Psoas muscle (tissue), 8 donors: ENCODE measurements at places on chromosomes 2 and 18. TPM values are rescaled to one million over a fixed set of nuclear protein-coding genes. Genes with fewer than 3 reads are reported as not detected.

- DNase-seq: no peak
Observed at GRCh38 chr18:47821314-47821713, 109.1 kb downstream of the SMAD2 start.

DNA sequence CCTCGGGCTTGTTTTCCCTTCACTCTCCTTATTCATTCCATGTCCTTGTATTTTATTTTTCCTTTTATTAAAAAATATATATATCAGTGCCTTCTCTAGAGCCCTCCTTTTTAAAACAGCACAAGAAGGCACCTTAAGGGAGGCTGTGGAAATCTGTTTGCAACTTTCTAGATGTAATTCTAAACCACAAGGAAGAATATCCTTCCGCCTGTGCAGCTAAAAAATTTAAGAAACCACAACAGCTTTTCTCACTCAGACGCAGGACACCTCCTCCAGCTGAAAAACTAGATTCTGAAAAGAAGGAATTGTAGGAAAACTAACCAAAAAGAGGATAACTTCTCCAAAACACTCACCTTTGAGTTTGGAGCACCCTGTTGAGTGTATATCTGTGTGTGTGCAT, 142.2 kb downstream of the BCL11A start:
- no peak for DNase-seq

- no peak for DNase-seq
Observed at GRCh38 chr18:56381196-56381595, 257.2 kb downstream of the TXNL1 start.

GRCh38 chr2:151033271-151034248, 228.1 kb downstream of the RBM43 start:
- DNase-seq: no peak

DNA sequence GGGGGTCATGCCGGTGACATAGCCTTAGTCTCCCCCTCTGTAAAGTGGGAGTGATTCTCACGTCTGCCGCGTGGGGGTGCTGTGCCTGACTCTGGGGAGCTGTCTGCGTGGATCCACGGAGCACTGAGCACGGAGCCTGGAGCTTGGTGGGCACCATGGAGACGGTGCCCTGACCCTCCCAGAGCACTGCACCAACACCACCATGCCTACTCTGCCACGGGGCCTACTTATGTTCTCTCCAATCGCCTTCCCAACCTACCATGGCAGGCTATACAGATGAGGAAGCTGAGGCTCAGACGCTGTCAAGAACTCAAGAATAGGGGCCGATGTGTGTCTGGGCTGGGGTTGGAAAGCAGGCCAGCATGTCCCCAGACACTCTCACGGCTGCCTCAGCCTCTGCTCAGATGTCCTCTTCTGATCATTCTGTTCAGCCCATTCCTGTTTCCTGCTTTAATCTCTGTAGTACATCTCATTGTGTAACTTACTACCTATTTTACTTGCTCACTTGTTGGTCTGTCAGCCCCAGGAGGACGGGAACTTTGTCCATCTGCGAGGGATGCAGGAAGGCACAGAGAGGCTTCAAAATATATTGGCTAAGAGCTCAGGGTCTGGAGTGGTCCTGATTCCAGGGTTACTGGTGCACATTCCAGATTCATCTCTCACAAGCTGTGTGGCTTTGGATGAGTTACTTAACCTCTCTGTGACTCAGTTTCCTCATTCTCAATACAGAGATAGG, 168.1 kb upstream of the HS6ST1 start:
- no peak for DNase-seq

DNA sequence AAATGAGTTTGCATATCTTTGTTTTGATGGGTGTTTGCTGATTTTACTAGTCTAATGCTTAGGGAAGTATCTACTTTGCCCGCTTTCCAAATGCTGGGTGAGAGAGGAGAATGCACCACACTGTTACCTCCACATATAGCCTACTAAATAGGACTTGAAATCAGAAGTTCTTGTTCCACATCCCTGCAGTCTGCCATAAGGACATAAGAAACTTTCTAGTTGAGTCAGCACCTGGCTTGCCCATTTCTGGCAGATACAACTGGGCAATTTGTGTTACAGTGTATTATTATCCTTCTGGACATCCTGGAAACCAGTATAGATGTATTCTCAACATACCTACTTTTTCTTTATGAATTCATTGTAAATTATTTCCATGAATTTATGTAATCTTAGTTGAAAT, 29.5 kb downstream of the ANXA4 start:
- no peak for DNase-seq

GRCh38 chr18:56987236-56987635, 159.7 kb upstream of the BOD1L2 start:
- DNase-seq: no peak

- DNase-seq: no peak
Observed at GRCh38 chr2:219713110-219713509, 85.7 kb downstream of the SLC4A3 start.

DNA sequence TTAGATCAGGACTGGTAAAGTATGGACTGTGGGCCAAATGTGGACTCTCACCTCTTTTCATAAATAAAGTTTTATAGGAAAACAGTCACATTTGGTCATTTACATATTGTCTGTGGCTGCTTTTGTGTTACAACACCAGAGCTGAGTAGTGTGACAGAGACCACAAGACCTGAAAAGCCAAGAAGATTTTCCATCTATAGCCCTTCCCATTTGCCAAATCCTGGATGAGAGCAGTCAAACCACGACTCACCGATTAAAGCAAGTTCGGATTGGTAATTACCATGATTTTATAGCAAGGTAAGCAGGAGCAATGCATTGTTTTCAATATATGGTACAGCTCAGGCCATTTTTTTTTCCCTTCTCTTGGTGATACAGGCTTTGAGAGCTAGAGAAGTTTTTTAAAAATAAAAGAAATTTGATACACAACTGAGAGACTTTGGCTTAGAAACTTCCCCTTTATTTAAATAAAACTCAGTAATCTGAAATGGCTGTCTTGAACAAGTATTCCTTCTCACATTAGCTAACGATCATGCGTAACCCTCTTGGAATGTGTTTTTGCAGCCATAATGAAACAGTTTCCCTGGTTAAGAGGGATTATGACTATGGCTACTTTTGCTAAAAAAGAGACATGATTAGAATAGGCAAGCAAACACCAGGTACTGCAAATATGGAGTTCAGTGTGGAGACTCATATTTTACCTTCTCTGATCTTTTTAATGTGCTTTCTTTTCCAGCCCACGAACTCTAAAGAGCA, 9.5 kb upstream of the MALL start:
- no peak for DNase-seq

The DPP10 gene
- not detected for total RNA-seq

The SFTPB gene
- 0.89 TPM for total RNA-seq

The EVA1A gene
- total RNA-seq: 2.5 TPM

The TMEM131 gene
- 33.3 TPM for total RNA-seq

The MRPL19 gene
- 75.1 TPM for total RNA-seq

The RGPD4 gene
- not detected for total RNA-seq
